ENCODE measurements at places on chromosomes 4 and X. TPM values are rescaled to one million over a fixed set of nuclear protein-coding genes. Genes with fewer than 3 reads are reported as not detected.

The PNCK gene
- total RNA-seq = 0.21 TPM

The AKAP14 gene
- total RNA-seq = not detected

The NSG1 gene
- total RNA-seq = 9.9 TPM

The APELA gene
- not detected for total RNA-seq

The PPM1K gene
- total RNA-seq = 0.68 TPM

The PFKFB1 gene
- 0.10 TPM for total RNA-seq

The RNF150 gene
- 0.26 TPM for total RNA-seq

The TDO2 gene
- 0.55 TPM for total RNA-seq

The COL4A5 gene
- total RNA-seq = 10.3 TPM

The SCFD2 gene
- 6.7 TPM for total RNA-seq

The XAGE1A gene
- 25.2 TPM for total RNA-seq

The KLF3 gene
- 12.9 TPM for total RNA-seq

The FOXR2 gene
- total RNA-seq = not detected

The FAM149A gene
- total RNA-seq = 1.2 TPM

The MAGEA2 gene
- total RNA-seq = 0.13 TPM

The OTOP1 gene
- total RNA-seq = not detected

The PCYT1B gene
- 0.08 TPM for total RNA-seq

The BTK gene
- total RNA-seq = 0.11 TPM

The IL1RAPL1 gene
- not detected for total RNA-seq

The UBA6 gene
- total RNA-seq = 23.2 TPM

The TMEM255A gene
- 0.34 TPM for total RNA-seq

The USP17L25 gene
- total RNA-seq = not detected

The PCDH7 gene
- total RNA-seq = 0.17 TPM
